ENCODE measurements at places on chromosomes 13 and 19. TPM values are rescaled to one million over a fixed set of nuclear protein-coding genes. Genes with fewer than 3 reads are reported as not detected.
A peak's percentile ranks its signal among the peaks of the same experiment; 100 is the strongest.

- no peak for DNase-seq
These were observed 917.7 kb upstream of the SLC10A2 start for GRCh38 chr13:103983948-103984347.

The SIAH3 gene
- 0.07 TPM for total RNA-seq

- no peak for DNase-seq
These were observed 273.2 kb downstream of the LIG4 start for GRCh38 chr13:107942030-107942617.

DNA sequence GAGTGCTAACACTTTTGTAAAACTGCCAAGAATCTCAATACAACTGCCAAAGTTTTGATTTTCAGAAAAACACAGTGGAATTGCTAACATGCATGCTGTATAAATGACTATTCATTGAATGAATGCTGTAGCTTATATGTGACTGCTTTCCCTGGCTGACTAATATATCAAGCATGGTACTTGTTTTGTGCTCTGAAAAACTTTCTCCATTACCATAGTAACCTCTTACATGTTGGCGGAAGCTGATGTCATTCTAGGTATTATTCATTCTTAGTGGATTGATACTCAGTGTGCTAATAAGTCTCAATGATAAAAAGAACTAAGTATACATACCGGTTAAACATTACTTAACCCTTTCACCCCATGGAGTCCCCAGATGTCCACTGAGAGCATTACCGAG is 166.1 kb upstream of the MYO16 start:
- no peak for DNase-seq

DNA sequence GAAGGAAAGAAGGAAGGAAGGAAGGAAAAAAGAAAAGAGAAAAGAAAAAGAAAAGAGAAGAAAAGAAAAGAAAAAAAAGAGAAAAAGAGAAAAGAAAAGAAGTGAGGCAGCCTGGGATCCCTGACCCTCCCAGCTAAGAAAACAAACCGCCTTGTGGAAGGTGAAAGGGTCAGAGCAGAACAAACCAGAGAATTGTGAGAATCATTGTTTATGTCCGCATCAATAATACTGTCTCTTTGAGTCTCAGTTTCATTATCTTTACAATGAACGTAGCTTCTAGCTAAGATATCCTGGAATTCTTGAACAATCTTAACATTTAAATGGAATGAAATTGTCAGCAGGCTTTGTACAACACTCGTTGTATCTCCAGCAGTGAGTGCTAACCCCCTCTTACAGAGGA is 66.4 kb upstream of the SERP2 start:
- DNase-seq, result no peak

DNA sequence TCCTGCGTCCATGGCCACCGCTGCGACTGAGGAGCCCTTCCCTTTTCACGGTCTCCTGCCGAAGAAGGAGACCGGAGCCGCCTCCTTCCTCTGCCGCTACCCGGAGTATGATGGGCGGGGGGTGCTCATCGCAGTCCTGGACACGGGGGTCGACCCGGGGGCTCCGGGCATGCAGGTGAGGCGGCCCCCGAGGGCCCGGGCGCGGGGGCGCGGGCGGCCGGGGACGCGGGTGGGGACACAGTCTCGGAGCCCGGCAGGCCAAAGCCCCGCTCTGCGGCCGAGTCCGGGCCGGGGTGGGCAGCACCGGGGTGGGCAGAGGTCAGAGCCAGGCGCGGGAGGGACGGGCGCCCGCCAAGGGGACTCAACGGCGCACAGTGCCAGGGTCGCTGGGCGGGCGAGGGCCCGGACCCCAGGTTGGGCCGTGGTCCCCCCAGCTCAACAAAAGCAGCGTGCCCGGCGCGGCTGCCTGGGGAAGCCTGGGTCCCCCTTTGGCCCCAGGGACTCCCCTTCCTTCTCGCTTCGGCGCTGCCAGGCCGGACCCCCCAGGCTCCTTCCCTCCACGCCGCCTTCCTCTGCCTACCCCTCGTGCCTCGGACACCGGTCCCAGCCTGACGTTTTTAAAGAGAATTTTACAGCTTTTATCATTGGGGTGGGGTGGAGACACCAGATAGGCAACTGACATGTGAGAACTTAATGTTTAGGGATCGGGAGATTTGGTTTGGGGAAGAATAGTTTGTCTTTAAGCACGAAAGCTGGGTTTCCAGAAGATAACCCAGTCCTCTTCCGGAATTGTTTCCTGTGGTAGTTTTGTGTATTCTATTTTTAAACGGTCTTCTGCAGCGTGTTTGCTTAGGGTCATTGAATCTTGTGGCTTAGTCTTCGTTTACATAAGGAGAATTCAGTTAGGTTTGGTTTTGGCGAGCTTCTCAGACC is 509 bp downstream of the TPP2 start:
- peak; percentile 60 for DNase-seq

The TEX26 gene
- total RNA-seq, result not detected

DNA sequence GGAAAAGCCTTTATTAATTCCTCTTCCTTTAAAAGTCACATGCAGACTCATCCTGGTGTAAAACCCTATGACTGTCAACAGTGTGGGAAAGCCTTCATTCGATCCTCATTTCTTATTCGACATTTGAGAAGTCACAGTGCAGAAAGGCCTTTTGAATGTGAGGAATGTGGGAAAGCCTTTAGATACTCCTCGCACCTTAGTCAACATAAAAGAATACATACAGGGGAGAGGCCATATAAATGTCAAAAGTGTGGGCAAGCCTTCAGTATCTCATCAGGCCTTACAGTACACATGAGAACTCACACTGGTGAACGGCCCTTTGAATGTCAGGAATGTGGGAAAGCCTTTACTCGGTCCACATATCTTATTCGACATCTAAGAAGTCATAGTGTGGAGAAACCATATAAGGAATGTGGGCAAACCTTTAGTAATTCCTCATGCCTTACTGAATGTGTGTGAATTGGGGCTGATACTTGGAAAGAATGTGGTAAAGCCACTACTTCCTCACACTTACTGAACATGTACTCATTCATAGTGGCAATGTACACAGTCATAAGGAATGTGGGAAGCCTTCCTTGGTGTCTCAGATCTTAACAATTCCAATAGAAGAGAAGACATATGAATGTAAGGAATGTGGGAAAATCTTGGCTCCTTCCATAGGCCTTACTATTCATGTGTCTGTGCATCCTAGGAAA is 18.8 kb downstream of the ZNF559 start:
- no peak for DNase-seq

GRCh38 chr19:53864308-53864836 is 3.3 kb upstream of the MYADM start:
- peak; percentile 11 for DNase-seq

The CEACAM21 gene
- not detected for total RNA-seq

DNA sequence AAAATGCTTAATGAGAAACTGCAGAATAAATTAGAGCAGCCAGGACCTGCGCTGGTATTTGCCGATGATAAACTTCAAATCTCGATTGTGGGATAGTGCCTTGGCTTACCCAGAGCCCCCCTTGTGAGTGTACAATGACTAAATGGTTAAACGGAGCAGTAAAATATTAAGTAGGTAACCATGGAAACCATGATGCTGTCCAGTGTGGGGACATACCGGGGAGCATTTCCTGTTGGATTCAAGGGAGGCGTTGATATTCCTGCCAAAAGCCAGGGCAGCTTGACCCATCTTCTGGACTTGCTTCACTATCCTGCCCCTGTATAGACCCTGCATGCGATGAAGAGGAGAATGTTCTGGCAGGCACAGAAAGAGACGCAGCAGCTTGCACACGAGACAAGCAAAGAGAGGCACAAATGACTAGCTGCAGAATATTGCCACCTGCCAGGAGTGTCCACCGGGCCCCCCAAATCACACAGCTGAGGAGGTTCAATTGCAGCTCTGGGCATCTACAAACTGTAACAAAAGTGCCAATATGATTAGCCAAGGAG is 255.3 kb upstream of the TSHZ3 start:
- DNase-seq, result no peak

The ZNF534 gene
- total RNA-seq, result not detected

The DNASE2 gene
- total RNA-seq, result 15.3 TPM

DNA sequence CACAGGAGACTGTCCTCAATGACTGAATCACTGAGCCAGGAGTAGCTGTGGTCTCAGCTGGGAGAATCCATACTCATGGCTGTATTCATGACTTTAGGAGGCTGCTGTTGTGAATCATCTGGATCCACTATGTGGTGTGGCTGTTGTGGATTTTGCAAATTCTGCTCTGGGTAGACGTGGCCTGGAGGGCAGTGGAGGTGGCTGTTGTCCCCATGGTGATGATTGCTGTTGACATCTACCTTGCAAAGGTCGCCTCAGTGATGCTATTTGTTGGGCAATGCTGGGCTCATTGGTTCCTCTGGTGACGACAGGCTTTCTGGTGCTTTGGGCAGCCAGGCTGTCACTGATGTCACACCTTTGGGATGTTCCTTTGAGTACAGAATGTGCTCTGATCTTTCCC is 23.9 kb downstream of the MUC16 start:
- no peak for DNase-seq

- no peak for DNase-seq
These were observed 8.5 kb upstream of the TPT1 start for GRCh38 chr13:45349438-45349837.

The IL27RA gene
- 8.8 TPM for total RNA-seq

GRCh38 chr19:14361824-14362223 is 19.4 kb upstream of the ADGRE5 start:
- DNase-seq, result peak; percentile 82

The FCAR gene
- not detected for total RNA-seq

DNA sequence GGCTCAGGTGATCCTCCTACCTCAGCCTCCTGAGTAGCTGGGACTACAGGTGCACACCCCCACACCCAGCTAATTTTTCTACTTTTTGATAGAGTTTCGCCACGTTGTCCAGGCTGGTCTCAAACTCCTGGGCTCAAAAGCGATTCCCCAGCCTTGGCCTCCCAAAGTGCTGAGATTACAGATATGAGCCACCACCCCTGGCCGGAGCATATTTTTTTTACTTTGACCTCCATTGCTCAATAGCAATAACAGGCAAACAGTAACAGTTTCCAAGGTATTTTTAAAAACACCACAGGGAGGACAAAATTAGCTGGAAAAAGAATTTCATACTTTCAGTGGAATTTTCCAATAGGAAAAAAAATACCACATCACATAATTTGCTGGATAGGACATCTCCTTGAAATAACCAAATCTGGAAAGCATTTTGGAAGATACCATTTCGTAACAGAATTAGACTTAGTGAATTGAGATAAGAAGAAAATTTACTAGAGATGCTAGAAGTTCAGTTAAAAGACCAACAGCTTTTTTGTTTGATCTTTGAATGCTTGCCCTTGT is 5.2 kb downstream of the DUXA start:
- no peak for DNase-seq

DNA sequence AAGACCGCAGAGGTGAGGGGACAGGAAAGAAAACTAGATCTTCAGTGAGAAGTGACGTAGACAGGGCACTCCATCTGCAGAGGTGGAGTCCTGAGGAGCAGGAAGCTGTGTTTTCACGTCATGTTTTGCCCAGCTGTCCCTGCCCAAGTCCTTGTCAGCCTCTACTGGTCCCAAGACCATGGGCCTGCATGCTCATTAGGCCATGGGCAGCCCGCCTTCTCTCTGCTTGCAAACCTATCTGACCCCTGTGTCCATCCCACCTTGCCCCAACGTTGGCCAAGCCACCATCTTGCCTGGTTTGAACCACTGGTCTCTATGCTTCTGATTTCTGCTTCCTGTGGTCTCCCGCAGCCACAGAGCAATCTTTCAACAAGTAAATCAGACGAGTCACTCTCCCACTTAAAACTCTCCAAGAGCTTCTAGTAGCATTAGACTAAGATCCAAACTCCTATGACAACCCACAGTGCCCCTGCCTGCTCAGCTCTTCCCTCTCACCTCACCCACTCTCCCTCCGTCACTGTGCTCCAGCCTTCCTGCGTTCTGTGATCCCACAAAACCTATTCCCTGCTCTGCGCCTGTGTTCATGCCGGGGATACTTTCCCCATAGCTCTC is 18.6 kb upstream of the CCNE1 start:
- peak; percentile 6 for DNase-seq

DNA sequence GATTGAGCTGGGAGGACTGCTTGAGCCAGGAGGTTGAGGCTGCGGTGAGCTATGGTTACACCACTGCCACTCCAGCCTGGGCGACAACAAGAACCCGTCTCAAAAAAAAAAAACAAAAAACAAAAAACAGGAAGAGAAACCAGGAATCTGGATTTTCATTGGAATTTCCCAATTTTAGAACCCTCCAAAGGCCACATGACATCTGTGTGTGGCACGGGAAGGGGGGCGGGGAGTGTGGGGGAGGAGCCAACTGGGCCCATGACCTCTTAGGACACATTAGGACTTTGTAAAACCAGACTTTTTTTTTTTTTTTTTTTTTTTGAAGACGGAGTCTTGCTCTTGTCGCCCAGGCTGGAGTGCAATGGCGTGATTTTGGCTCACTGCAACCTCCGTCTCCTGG is 21.2 kb upstream of the MYDGF start:
- DNase-seq, result no peak

DNA sequence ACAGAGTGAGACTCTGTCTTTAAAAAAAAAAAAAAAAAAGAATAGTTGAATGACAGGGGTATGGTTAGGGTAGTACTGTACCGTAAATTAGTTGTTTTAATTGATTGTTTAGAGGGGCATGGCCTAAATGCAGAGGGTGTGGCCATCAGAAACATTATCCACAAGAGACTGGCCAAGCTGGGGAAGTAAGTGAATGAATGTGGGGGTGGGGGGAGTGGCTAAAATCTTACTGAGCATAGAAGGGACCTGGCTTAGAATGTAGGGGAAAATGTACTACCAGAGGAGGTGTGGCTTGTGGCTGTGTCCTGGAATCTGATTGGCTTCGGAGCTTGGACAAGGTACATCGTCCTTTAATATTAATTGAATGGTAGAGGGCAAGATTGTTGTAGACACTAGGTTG is 3.8 kb downstream of the BCL2L12 start:
- DNase-seq, result no peak

DNA sequence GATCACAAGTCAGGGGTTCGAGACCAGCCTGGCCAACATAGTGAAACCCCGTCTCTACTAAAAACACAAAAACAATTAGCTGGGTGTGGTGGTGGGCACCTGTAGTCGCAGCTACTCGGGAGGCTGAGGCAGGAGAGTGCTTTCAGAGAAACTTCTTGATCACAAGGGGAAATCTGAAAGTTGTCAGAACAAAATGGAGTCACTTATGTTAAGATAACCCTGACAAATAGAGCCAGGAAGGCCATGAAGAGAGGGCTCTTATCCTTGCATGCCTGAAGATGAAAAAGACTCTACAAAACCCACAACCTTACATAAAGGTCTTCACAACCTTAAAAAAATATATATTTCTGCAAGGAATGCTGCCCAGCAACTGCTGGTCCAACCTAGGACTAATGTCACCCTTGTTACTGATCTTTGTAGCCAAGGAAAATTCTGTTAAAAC is 1.2 kb downstream of the CARD8 start:
- no peak for DNase-seq

The PRKD2 gene
- total RNA-seq, result 29.5 TPM

The C3 gene
- 13.4 TPM for total RNA-seq

DNA sequence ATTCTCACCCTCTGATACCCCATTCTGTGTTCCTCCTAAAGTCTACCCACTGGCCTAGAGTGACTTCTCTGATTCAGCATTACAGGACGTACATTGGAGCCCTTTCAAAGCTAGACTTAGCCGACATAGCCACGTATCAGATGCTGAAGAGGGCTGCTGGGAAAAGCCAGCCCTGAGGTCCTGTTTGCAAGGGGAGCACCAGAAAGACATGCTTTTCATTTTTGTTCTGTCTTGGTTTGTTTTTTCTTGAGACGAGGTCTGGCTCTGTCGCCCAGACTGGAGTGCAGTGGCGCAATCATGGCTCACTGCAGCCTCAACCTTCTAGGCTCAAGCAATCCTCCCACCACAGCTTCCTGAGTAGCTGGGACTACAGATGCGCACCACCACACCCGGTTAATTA is 6.3 kb upstream of the ZSWIM4 start:
- DNase-seq, result peak; percentile 15

GRCh38 chr13:24172071-24172470 is 11.6 kb downstream of the SPATA13 start:
- DNase-seq, result no peak

Measured in H7 (cell line).